ENCODE measurements at places on chromosomes 13 and 19.

- no peak for DNase-seq
These were observed 3.1 kb downstream of the ZIC2 start for GRCh38 chr13:99984461-99985240.

DNA sequence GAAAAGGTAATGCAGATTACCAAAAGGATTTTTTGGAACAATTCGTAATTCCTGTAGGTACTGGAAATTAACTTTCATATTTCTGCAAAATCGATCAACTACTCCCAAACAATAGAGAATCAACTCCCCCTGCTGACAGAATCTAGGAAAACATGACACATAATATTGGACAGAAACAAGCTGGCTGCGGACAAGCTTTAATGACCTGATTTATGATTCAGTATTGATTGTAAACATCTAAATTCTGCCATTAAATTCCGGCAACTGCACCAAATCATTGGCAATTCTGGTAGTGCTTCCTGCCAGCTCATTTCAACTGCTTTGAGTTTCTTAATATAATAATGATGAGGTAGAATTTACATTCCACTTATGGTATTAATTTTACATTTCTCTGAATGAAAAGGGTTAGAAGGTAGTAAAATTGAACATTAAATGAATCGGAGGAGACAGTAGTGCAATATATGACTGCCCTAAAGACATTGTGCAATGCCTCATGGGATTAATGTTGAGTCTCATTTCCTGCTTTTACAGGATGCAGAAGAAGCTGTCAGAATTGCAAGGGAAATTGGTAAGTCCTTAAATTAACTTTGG is 146.5 kb downstream of the PCCA start:
- DNase-seq: peak; percentile 20

GRCh38 chr13:37636701-37637100 is 38.1 kb upstream of the POSTN start:
- no peak for DNase-seq

DNA sequence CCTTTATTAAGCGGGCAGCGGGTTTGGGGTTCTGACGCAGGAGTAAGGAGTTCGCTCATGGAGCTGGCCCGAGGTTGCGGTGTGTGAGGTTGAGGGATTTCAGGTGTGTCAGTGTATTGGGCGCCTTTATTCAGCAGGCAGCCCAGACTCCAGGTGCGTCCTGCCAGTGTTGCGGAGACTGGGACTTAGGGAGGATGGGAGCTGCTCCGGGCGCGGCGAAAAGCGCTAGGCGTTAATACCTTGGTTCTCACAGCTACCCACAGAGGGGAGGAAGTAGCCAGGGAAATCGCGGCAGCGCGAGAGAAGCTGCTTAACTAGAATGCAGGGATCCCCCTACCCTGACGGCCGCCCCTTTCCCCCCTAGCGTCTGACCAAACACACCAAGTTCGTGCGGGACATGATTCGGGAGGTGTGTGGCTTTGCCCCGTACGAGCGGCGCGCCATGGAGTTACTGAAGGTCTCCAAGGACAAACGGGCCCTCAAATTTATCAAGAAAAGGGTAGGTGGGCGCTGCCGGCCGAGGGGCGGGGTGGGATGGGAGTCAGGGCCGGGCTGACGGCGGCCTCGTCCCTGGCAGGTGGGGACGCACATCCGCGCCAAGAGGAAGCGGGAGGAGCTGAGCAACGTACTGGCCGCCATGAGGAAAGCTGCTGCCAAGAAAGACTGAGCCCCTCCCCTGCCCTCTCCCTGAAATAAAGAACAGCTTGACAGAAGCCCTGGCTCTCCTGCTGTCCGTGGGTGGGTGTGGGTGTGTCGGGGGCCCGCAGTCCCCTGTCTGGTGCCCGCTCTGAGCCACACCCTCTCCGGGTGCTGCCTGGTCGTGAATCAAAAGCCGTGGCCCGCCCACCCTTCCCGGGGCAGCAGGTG is 1.1 kb downstream of the RPL36 start:
- DNase-seq: no peak

DNA sequence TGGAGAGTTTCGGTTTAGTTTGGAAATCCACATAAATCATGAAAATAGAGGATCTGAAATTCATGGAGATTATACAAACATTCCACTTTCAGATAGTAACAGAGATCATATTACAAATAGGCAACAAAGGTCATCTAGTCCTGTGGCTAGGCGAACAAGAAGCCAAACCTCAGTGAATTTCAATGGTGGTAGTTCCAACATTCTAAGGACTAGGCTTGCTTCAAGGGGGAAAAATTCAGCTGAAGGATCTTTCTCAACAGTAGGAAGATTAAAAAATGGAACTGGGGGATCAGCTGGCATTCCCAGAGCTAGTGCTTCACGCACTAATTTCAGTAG is 47.0 kb downstream of the FOXO1 start:
- no peak for DNase-seq

DNA sequence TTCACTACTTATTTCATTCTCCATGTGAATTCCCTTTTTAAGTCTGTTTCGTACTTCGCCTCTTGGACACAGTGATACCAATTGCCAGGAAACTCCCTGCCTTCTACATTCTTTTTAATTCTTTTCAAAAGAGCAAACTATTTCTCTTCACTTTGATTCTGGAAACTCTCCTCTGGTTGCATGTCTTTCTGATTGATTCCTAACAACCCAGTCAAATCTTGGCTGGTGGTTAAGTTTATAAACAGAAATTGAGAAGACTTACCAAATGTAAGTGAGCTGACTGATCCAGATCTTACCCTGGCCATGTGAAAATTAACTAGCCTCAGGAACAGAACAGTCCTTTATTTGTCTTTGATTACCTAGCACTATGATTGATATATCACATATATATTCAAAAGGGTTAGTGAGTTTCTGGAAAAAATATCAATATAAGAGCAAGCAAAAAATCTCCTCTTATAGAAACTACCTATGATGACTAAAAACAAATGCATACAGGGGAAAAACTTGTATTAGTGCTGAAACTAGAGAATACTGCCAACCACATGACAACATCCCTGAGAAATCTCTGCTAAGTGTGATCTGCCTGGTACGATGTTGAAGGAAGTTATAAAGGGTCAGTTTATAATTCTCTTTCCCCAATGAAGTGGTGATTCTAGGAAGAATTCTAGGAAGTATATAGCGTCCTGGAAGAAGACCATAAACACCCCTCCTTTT is 152.6 kb upstream of the HTR2A start:
- no peak for DNase-seq

GRCh38 chr19:53892301-53892980 is 10.4 kb downstream of the PRKCG start:
- DNase-seq: no peak

DNA sequence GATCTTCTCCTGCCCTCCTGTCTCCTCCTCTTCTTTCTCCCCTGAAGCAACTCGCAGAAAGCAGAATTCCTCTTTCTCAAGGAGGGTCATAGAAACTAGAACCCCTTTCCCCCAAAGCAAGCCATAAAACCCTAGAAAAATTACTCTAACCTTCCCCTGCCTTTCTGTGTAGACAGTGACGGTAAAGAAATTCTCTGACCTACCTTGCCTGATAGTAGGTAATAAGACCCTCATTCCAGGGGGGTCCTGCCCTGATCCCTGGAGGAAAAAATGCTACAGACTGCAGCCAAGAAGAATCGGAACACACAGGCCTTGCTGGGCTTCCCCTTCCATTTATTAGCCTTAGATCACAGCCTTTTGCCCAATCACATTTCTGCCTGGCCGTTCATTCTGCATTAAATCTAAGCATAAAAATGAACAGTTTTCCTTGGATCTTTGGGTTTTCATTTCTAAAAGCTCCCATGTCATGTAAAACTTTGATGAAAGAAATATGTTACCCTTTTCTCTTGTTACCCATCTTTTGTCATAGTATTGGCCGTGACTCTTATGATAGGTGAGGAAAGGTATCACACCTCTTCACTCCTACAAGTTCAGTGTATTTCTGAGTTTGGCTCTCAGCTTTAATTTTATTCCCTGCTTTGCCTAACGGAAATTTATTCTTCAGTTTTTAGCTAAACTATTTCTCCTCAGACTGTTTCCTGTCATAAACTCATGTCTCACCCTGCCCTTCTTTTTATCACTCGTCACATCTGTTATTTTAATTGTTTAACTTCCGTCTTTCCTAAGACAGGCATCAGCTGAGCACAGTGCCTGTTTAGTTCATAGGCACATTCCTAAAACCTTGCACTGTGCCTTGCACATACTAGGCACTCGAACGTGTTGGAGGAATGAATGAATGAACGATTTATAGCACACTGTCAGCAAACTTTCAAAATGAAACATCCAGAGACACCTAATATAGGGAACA is 20.4 kb upstream of the CPB2 start:
- peak; percentile 21 for DNase-seq

DNA sequence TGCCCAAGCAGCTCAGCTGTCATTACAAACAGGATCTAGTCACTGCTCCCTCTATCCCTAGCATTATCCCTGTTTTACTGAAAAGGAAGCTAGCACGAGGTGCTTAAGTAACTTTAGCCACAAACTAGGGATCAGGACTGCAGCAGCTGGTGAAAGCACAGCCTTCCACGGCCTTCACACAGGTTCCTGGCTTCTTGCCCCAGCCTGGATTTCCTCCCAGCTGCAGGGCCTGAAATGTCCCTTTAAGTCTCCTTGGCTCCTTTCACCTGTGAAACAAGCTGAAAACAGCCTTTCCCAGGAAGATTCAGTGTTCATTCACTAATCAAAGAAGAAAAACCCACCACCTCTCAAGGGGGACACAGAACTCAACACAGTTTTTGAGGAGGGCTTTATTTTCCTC is 754.5 kb downstream of the DIAPH3 start:
- DNase-seq: no peak

DNA sequence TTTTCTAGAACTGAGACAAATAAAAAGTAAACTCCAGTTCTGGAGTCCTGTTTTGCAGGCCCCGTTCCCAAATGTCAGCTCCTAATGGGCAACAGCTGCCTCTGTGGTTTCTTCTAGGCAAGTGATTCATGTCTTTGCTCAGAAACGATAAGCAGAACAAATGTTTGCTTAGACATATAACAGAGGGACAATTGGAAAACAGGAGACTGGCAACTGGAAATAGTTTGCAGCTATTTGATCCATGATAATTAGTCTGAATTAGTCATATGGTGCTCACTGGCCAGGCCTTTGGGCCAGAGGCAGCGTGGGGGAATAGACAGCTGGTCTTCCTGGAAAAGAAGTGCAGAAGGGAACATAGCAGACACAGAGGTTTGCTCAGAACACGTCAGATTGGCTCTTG is 29.2 kb upstream of the TSHZ3 start:
- peak; percentile 60 for DNase-seq

GRCh38 chr19:34847393-34847792 is 74.4 kb upstream of the ZNF599 start:
- DNase-seq: no peak

GRCh38 chr13:101739382-101740178 is 287.1 kb downstream of the ITGBL1 start:
- DNase-seq: no peak

DNA sequence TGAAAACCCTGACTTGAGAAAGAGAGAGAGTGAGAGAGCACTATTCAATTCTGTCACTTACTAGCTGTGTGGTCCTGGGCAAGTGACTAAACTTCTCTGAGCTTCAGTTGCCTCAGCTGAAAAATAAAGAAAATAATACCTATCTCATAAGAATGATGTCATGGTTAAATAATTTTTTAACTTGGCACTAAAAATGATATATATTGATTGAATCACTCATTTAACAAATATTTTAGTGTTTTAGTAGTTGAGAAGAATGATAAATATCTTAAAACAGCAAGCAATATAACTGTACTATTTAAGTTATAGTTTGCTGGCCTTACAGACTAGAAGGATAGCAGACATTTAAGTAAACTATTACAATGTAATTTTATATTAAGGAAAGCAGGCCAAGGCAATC is 764.2 kb downstream of the DIAPH3 start:
- no peak for DNase-seq

DNA sequence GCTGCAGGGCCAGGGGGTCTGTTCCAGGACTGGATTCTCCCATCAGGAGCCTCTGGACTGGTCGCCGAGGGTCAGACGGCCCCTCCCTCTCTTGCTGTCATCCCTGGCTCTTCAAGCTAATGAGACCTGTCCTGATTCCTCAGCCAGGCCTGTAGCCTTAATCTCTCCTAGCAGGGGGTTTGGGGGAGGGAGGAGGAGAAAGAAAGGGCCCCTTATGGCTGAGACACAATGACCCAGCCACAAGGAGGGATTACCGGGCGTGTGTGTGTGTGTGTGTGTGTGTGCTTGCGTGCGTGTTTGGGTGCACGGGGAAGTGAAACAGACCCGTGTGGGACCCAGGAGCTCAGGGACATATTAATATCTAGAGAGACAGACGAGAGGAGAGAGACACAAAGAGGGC is 1.9 kb upstream of the CRX start:
- DNase-seq: no peak
